ENCODE measurements at places on chromosomes 6 and 20. TPM values are rescaled to one million over a fixed set of nuclear protein-coding genes. Genes with fewer than 3 reads are reported as not detected.

Gene EYA2
- 1.6 TPM for total RNA-seq

Gene PPIL6
- total RNA-seq: 1.3 TPM

- H3K4me1 ChIP-seq: peaks cover 2% of the 10 kb centered on the region
- no peaks in the 10 kb centered on the region for H3K36me3 ChIP-seq
- H3K27me3 ChIP-seq: no peaks in the 10 kb centered on the region
- H3K27ac ChIP-seq: no peak overlapping the region
- H3K4me3 ChIP-seq: no peak overlapping the region
These were observed 35.8 kb upstream of the TMEM14A start for GRCh38 chr6:52635049-52635577.

DNA sequence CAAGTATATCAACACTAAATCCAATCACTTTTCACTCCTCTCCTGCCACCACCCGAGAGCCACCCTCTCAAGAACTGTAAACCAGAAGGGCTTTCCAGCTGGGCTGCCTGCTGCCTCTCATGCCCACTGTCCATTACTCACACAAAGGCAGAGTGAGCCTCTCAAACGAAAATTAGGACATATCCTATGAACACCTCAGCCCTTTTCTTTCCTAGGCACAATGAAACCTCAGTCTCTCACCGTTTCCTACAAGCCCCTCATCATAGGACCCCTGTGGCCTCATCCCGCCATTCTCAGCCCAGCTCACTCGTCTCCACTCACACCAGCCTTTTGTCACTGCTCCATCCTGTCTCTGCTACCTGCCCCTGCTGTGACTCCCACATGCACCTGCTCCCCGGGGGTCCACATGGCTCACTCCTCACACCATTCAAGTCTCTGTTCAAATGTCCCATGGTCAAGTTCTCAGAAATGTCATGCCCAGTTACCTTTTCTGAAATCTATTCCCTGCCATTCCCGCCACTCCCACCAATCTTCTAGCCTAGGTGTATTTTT, 7.4 kb downstream of the HLA-F start:
- no peak overlapping the region for H3K4me3 ChIP-seq
- DNase-seq: no peak
- H3K27ac ChIP-seq: no peak overlapping the region
- H3K27me3 ChIP-seq: no peaks in the 10 kb centered on the region
- no peaks in the 10 kb centered on the region for H3K4me1 ChIP-seq

DNA sequence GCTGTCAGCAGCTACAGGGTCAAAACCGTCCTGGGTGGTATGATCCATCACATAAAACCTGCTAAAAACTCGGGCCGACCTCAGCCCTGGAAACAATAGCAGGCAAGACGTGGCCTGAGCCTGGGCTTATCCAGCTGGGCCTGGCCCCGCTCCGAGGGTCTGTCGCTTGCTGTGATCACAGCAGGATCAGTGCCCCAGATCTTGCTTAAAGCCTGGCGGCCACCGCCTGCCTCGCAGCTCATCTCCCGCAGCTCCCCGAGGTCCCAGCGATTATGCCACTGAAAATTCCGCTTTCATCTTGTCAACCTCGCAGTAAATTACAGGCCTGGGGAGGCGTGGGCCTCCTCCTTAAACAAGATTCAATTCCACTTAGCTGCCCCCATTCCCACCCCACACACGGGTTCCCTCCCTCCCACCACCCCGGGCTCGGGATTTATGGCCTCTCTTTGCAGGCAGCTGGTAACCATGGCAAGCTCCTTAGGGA, 40.1 kb downstream of the CDH22 start:
- no peak for DNase-seq
- no peak overlapping the region for H3K27ac ChIP-seq
- no peaks in the 10 kb centered on the region for H3K4me1 ChIP-seq
- H3K27me3 ChIP-seq: no peaks in the 10 kb centered on the region

- no peak overlapping the region for H3K27ac ChIP-seq
- H3K36me3 ChIP-seq: no peaks in the 10 kb centered on the region
- no peaks in the 10 kb centered on the region for H3K4me1 ChIP-seq
- peak overlapping the region; percentile 15 for H3K4me3 ChIP-seq
These were observed 171.4 kb upstream of the ZNF337 start for GRCh38 chr20:25867776-25868649.

DNA sequence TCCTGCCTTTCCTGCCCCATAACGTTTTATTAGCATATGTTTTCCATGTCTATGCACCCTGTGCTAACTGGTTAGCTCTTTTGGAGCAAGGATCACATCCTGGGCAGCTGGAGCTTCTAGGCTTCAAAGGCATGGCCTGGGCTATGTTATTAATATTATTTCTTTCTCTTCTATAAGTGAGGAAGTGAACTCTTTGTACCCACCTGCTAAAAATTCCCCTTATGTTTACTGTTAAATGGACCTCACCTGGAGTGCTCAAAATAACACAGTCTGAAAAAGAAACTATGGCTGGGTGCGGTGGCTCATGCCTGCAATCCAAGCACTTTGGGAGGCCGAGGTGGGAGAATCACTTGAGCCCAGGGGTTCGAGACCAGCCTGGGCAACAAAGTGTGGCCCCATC, 97.8 kb downstream of the TNFAIP3 start:
- no peak overlapping the region for H3K27ac ChIP-seq
- H3K4me1 ChIP-seq: no peaks in the 10 kb centered on the region
- DNase-seq: no peak

GRCh38 chr6:82080767-82081166, 166.8 kb downstream of the IBTK start:
- no peak overlapping the region for H3K27ac ChIP-seq
- H3K27me3 ChIP-seq: no peaks in the 10 kb centered on the region
- DNase-seq: no peak
- H3K36me3 ChIP-seq: no peaks in the 10 kb centered on the region
- no peaks in the 10 kb centered on the region for H3K4me1 ChIP-seq

- no peaks in the 10 kb centered on the region for H3K36me3 ChIP-seq
- DNase-seq: no peak
- H3K27ac ChIP-seq: no peak overlapping the region
- H3K4me3 ChIP-seq: no peak overlapping the region
- H3K27me3 ChIP-seq: no peaks in the 10 kb centered on the region
These were observed 194.8 kb downstream of the GRIK2 start for GRCh38 chr6:101588343-101588742.

Gene MROH8
- 0.50 TPM for total RNA-seq

- H3K27me3 ChIP-seq: no peaks in the 10 kb centered on the region
- H3K4me1 ChIP-seq: no peaks in the 10 kb centered on the region
- H3K27ac ChIP-seq: no peak overlapping the region
- H3K4me3 ChIP-seq: no peak overlapping the region
- no peaks in the 10 kb centered on the region for H3K36me3 ChIP-seq
These were observed 12.5 kb upstream of the R3HDML start for GRCh38 chr20:44324343-44324742.

GRCh38 chr20:45933266-45934045, 1.0 kb upstream of the PCIF1 start:
- H3K27ac ChIP-seq: peak overlapping the region; percentile 100
- peaks cover 26% of the 10 kb centered on the region for H3K4me1 ChIP-seq
- peak; percentile 79 for DNase-seq
- H3K36me3 ChIP-seq: no peaks in the 10 kb centered on the region
- H3K27me3 ChIP-seq: no peaks in the 10 kb centered on the region
- peak overlapping the region; percentile 66 for H3K4me3 ChIP-seq

GRCh38 chr6:43517505-43518357, 842 bp downstream of the POLR1C start:
- no peak for DNase-seq
- H3K27me3 ChIP-seq: no peaks in the 10 kb centered on the region
- H3K4me1 ChIP-seq: peaks cover 6% of the 10 kb centered on the region

DNA sequence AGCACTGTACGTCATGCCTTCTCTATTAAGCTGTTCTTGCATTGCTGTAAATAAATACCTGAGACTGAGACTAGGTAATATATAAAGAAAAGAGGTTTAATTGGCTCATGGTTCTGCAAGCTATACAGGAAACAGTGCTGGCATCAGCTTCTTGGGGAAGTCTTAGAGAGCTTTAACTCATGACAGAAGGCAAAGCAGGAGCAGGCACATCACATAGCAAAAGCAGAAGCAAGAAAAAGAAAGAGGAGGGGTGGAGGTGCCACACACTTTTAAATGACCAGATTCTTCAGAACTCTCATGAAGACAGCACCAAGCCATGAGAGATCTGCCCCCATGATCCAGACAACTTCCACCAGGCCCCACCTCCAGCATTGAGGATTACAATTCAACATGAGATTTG, 30.1 kb downstream of the CYB5R4 start:
- no peaks in the 10 kb centered on the region for H3K27me3 ChIP-seq
- DNase-seq: no peak
- H3K4me3 ChIP-seq: no peak overlapping the region
- H3K36me3 ChIP-seq: no peaks in the 10 kb centered on the region

DNA sequence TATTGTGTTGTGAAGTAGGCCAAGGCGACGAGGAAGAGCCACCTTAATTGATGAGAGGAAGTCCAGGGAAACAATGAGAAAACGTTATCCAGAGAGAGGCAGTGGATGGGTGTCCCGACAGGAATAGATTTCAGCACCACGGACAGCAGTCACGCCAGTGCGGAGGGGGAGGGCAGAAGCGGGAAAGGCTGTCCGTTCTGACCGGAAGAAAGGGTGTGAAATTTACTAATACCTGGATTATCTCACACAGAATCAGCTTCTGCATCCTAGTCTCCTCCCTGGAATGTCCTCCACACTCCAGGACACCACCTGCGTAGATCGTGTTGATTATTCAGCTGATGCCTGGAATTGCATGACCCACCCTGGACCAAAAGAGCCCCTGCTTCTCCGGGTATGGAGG, 7.4 kb upstream of the BPIFA3 start:
- H3K36me3 ChIP-seq: no peaks in the 10 kb centered on the region
- H3K27ac ChIP-seq: no peak overlapping the region
- H3K4me1 ChIP-seq: 0 out of 2 replicates have a peak, but pooled peaks cover 2% of the 10 kb centered on the region
- DNase-seq: peak; percentile 89

- H3K36me3 ChIP-seq: peaks cover 19% of the 10 kb centered on the region
- no peaks in the 10 kb centered on the region for H3K4me1 ChIP-seq
- H3K27ac ChIP-seq: no peak overlapping the region
- no peaks in the 10 kb centered on the region for H3K27me3 ChIP-seq
- no peak overlapping the region for H3K4me3 ChIP-seq
These were observed 56.0 kb downstream of the MDN1 start for GRCh38 chr6:89763550-89763949.

GRCh38 chr20:5003626-5004025, 2.3 kb upstream of the SLC23A2 start:
- H3K27me3 ChIP-seq: no peaks in the 10 kb centered on the region
- no peaks in the 10 kb centered on the region for H3K4me1 ChIP-seq
- DNase-seq: no peak
- no peak overlapping the region for H3K4me3 ChIP-seq
- H3K27ac ChIP-seq: no peak overlapping the region

GRCh38 chr6:147161974-147162495, 42.2 kb upstream of the STXBP5 start:
- H3K27ac ChIP-seq: no peak overlapping the region
- H3K4me1 ChIP-seq: no peaks in the 10 kb centered on the region
- no peak overlapping the region for H3K4me3 ChIP-seq
- no peaks in the 10 kb centered on the region for H3K27me3 ChIP-seq
- DNase-seq: no peak

GRCh38 chr20:5463007-5463686, 146.4 kb upstream of the PROKR2 start:
- DNase-seq: no peak
- H3K36me3 ChIP-seq: no peaks in the 10 kb centered on the region
- H3K4me3 ChIP-seq: no peak overlapping the region
- no peaks in the 10 kb centered on the region for H3K4me1 ChIP-seq
- H3K27me3 ChIP-seq: no peaks in the 10 kb centered on the region

GRCh38 chr6:14765106-14765505, 480.8 kb upstream of the JARID2 start:
- H3K27ac ChIP-seq: no peak overlapping the region
- no peak overlapping the region for H3K4me3 ChIP-seq
- no peaks in the 10 kb centered on the region for H3K4me1 ChIP-seq

DNA sequence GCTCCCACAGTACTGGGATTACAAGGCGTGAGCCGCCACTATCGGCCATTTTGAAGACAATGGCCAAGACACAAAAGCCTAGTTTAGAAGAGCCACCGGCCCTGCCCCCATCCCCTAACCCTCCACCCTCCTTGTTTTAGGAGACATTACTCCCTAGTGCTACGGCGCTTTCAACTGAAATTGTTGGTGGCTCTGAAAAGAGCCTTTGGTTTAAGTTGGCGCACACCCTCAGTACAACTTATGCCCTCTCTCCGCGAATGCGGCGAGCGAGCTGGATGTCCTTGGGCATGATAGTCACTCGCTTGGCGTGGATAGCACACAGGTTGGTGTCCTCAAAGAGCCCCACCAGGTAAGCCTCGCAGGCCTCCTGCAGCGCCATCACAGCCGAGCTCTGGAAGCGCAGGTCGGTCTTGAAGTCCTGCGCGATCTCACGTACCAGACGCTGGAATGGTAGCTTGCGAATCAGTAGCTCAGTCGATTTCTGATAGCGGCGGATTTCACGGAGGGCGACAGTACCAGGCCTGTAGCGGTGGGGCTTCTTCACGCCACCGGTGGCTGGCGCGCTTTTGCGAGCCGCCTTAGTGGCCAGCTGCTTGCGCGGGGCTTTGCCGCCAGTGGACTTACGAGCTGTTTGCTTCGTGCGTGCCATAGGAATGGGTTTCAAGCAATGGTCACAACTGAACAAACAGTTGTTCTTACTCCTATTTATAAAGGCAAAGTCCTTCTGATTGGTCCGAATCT, 114.9 kb upstream of the BTN3A2 start:
- H3K4me3 ChIP-seq: peak overlapping the region; percentile 75
- no peaks in the 10 kb centered on the region for H3K36me3 ChIP-seq
- no peaks in the 10 kb centered on the region for H3K27me3 ChIP-seq
- no peak for DNase-seq

GRCh38 chr20:62161347-62161746, 17.8 kb downstream of the SS18L1 start:
- H3K36me3 ChIP-seq: peaks cover 20% of the 10 kb centered on the region
- H3K4me1 ChIP-seq: peaks cover 2% of the 10 kb centered on the region
- DNase-seq: no peak
- H3K27me3 ChIP-seq: no peaks in the 10 kb centered on the region
- no peak overlapping the region for H3K27ac ChIP-seq

Gene KIF13A
- total RNA-seq: 40.8 TPM

DNA sequence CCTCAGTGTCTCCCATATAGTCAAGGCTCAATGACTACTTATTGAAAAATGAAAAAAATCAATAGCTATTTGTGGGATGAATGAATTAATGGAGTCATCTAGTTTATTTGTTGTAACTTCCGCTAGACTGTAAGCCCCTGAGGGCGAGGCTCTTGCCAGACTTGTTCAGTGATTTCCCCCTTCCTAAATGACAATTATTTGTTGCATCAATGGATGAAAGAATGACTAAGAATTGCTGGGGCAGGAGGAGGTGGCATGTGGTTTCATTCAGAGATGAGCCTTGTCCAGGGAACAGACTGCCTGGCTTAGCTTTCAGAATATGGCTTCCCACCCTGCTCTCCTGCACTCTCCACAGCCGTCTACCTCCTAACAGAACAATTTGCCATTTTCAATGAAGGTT, 1.1 kb upstream of the PRELID3B start:
- H3K36me3 ChIP-seq: no peaks in the 10 kb centered on the region
- no peak overlapping the region for H3K4me3 ChIP-seq
- H3K27me3 ChIP-seq: no peaks in the 10 kb centered on the region
- DNase-seq: no peak
- no peak overlapping the region for H3K27ac ChIP-seq
- H3K4me1 ChIP-seq: no peaks in the 10 kb centered on the region

Gene DACT2
- total RNA-seq: 3.9 TPM

All from H1 (cell line).